ENCODE measurements at places on chromosomes 16 and 17. TPM values are rescaled to one million over a fixed set of nuclear protein-coding genes. Genes with fewer than 3 reads are reported as not detected.

Gene EVPL
- not detected for total RNA-seq

Gene KRTAP2-1
- total RNA-seq, result not detected

Gene TBX4
- 0.89 TPM for total RNA-seq

Gene PABPN1L
- total RNA-seq, result not detected

Gene PIRT
- total RNA-seq, result not detected

Gene SBK1
- not detected for total RNA-seq

Gene ZP2
- total RNA-seq, result not detected

All from smooth muscle cell of the umbilical artery (primary cell).